ENCODE measurements at places on chromosomes 7 and 10.
A peak's percentile ranks its signal among the peaks of the same experiment; 100 is the strongest.

- no peak for DNase-seq
These were observed 13.4 kb upstream of the NT5C3A start for GRCh38 chr7:33075818-33076518.

DNA sequence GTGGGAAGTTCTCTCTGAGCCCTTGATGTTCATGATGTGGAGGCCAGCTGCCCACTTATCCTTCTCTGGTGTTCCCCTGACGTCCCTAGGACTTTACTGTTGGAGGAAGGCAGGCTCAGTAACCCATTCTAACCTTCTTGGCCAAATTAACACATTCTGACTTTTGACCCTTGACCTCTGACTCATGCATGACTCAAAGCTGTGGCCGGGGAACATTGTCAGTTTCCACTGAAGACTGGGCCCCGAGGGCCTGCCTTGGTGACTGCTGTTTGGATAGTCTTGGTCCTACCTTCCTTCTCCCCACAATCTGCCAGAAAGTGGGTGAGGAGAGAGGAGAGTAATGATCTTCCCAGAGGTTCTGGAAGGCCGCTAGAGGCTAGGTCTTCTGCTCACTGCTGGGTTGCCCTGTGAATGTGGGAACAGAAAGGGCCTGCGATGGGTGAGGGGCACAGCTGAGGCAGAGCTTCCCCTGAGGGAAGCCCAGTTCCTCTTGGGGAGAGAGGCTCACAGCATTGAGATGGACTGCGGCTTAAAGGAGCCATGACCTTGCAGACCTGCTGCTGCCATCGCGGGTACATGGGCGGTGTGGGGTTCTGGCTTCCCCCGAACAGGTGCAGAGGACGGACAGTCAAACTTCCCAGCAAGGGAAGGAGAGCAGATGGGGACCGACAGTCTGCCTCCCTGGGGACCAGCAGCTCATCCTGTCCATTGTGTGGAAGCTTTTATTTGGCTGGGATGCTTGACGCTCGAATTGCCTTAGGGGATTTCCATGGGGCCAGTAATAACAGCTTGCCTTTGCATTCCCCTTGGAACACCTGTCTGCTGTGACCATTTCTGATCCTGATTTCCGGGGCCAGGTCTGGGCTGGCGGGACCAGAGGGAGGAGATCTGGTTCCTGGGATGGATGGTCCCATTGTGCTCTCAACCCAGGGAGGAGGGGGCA is 43.8 kb downstream of the ADAMTS14 start:
- no peak for DNase-seq

DNA sequence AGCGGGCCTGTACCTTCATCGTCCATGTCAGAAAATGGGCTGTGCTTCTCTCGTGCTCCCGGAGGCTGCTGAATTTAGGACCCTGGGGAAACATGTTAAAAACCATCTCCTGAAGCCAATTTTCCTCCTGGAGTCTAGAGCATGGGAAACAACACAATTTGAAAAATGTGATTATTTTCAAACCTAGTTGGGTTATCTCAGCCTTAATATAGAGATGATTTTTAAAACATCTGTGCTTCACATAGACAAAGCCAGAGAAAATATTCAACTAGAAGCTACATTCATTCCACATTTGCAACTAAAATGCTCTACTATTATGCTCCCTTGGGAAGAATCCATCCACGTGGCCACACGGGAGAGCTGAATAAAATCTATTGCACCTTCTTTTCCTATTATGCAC is 225.9 kb upstream of the TMEM72 start:
- DNase-seq, result no peak

DNA sequence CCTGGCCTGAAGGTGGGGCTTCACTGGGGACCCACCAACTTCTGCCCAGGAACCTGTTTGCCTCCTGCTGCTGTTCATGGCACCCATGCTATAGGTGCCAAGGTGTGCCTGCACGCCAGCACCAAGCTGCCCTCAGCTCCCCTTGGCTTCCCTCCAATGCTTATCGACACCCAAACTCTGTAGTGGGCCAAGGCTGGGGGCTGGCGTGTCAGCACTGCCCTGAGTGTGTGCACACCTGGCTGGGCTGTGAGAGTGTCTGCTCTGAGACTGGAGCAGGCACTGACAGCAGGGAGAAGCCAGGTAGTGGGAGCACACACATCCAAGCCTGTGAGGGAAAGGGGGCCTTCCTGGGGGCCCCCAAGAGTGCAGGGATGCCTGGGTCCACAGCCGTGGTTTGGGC is 43.1 kb upstream of the TUBB8 start:
- DNase-seq, result no peak

DNA sequence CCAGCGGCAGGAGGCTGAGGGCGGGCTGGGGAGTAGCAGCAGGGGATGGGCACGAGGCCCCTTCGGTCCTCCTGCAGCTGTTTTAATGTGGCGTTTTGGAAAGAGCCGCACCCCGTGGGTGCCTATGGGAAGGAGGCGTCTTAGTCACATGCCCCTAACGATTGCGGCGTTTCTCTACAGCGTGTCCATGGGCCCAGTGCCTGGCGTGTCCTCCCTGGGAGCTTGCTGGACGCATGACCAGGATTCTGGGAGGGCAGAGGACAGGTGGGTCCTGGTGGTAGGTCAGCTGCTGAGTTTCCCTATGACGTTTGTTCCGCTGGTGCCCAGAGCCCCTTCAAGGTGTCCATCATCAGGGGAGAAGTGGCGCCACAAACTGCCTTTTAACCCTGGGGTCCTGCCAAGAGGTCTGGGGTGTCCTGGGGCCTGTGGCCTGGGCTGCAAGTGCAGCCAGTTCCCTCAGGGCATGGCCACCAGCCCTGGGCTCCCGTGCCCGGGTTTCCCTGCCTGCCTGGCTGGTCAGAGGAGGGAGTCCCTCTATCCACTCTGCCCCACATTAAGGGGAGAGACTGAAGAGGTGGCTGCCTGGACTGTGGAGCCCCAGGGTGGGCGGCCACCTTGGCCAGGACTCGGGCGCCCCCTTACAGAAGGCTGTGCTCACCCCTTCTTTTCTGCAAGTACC is 48.7 kb downstream of the PWWP2B start:
- no peak for DNase-seq

DNA sequence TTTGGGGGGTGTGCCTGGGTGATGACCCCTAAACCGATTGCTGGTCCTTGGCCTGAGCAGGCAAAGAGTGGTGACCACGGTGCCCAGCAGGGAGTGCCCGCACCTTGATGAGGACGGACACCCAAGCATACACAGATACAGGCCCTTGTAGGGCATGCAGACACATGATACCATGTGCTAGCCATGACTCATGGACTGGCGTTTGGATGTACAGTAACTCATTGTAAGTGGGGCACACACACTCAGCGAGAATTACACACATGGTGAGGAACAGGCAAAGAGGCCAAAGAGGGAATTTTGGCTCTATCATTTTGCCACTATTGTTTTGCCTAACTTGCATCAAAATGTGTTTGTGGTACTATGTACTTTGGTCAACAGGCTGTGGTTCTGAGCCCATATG is 24.1 kb downstream of the KAZALD1 start:
- DNase-seq, result no peak

- DNase-seq, result no peak
These were observed 177.8 kb downstream of the MAD1L1 start for GRCh38 chr7:2054927-2055326.

DNA sequence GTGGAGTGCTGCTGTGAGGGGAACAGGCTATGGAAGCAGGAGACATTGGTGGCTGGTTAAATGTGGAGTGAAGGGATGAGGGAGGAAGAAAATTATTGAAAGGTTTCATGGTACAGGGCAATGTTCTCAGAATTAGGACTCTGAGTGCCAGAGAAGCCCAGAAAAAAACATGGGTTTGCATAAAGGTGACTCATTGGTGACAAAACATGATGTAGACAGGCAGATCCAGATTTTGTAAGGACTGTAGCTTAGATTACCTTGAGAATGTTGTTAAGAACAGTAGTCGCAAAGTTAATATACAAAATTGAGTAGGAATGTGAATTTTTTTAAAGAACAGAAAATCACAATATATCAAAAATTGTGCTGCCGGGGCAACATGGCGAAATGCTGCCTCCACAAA is 134.9 kb upstream of the ZNF438 start:
- DNase-seq, result no peak

DNA sequence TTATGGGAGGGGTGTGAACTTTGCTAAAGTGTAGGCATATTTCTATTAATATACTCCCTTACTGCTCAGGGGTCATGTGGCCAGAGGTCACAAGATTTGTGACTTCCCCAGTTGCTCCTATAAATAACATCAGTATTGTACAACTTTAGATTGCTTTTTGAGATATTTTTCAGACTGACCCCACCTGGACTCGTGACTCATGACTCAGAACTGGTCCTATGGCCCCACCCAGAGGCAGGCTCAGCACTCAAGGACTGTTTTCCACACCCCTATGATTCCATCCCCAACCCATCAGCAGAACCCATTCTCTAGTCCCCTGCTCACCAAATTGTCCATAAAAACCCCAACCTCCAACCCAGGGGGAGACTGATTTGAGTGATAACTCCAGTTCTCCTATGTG is 2.7 kb upstream of the CUL2 start:
- DNase-seq, result no peak

GRCh38 chr7:149774237-149775175 is 1.1 kb upstream of the ZNF467 start:
- DNase-seq, result no peak

GRCh38 chr10:50552308-50552707 is 71.4 kb downstream of the SGMS1 start:
- DNase-seq, result no peak

DNA sequence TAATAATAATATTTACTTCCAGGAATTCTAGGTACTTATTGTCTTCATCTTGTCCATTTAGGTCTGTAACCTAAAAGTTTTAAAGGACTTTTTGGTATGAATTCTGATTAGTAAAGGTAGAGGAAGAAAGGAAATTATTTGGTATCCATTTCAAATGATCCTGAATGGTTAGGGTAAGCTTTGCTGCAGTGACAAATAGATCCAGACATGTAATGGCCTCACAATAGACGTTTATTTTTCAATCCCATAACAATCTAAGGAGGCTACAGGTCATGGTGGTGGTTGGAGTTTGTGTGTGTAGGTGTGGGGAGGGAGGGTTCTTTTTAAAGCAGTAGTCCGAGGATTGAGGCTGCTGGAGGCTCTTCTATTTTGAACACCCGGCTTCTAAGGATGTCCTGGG is 5.3 kb downstream of the FBH1 start:
- no peak for DNase-seq

GRCh38 chr7:22612776-22613175 is 112.8 kb upstream of the STEAP1B start:
- no peak for DNase-seq

- DNase-seq, result no peak
These were observed 11.8 kb downstream of the MOSPD3 start for GRCh38 chr7:100623951-100624824.

- DNase-seq, result no peak
These were observed 107.7 kb upstream of the BTBD16 start for GRCh38 chr10:122163174-122164022.

DNA sequence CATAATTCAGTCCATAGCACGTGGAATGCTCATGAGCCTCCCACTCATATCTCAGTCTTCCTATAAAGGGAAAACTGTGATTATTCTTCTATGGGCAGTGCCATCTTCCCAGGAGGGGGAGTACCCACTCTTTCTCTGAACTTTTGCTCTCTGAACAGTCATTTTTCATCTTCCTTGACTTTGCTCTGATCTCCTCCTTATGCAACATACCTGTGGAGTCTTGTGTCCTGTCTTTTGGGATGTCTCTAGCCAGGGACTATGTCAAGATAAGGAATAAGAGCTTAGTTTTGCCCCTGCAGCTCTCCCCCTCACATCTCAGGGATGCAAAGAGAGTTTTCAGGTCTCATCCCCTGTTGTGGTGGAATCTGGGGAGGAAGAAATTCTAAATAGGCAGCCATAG is 27.6 kb downstream of the LSMEM1 start:
- no peak for DNase-seq

DNA sequence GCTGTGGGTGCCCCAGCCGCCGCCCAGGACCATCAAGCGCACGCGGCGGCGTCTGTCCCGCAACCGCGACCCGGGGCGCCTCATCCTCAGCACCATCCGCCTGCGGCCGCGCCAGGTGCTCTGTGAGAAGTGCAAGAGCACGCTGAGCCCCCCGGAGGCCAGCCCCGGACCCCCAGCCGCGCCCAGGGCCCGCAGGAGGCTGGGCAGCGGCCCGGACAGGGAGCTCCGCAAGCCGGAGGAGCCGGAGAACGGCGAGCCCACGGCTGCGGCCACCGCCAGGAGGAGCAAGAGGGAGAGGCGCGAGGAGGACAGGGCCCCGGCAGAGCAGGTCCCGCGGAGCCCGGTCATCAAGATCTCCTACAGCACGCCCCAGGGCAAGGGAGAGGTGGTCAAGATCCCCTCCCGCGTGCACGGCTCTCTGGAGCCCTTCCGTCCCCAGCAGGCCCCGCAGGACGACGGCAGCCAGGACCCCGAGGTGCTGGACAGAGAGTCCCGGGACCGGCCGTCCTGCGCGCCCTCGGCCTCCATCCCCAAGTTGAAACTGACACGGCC is 8.0 kb downstream of the PWWP2B start:
- DNase-seq, result no peak

DNA sequence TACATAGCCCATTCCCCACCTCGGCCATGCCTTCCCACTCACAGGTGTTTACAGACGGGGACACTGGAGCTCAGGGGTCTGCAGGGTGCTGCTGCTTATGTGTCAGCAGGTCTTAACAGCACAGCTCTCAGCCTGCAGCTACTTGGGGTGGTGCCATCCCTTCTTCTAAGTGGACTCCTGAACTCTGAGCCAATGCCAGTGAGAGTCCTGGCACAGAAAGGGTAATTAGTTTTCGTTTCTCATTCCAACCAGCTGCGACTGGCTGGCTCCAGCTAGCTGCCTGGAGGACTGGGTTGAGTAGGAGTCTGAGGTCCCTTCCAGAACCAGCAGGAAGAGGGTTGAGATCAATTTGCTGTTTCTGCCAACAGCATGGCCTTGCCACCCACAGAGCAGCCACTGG is 88.3 kb upstream of the AGK start:
- no peak for DNase-seq

DNA sequence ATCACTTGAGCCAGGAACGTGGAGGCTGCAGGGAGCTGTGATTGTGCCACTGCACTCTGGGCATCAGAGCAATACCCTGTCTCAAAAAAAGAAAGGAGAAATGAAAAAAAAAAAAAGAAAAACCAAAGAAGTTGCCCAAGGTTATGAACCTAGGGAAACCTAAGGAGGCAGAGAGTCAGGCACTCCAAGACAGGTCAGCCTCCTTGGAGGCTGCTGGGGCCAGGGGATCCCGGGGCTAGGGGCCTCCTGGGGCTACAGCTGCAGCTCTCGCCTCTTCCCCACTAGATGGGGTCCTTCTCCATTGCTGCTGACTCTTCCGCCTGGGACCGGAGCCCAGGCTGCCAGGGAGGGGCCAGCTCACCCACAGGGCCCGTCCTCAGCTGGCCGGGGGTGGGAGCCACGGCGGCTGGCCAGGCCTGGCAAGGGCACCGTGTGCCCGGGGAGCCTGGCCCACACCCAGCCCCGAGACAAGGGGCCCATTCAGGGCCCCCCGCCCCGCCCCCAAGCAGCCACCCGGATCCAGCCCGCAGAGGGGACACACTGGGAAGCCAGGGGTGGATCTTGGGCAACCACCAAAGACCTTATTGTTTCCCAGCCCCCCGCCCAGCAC is 1.7 kb upstream of the SPACDR start:
- DNase-seq, result no peak

GRCh38 chr7:155190688-155191087 is 107.0 kb upstream of the INSIG1 start:
- DNase-seq, result peak; percentile 57
